Stimulated activated CD8-positive, alpha-beta memory T cell treated with anti-CD3 and anti-CD28 coated beads, Interleukin-4, amount 100 ng/mL, for 1 hour (primary cell): ENCODE measurements at places on chromosomes 1 and 21.

- no peak for DNase-seq
Observed at GRCh38 chr1:14791654-14792053, 193.2 kb downstream of the KAZN start.

- DNase-seq, result no peak
Observed at GRCh38 chr1:45008516-45008915, 2.6 kb downstream of the HECTD3 start.

GRCh38 chr1:175504875-175505555, 238.4 kb downstream of the TNR start:
- no peak for DNase-seq

DNA sequence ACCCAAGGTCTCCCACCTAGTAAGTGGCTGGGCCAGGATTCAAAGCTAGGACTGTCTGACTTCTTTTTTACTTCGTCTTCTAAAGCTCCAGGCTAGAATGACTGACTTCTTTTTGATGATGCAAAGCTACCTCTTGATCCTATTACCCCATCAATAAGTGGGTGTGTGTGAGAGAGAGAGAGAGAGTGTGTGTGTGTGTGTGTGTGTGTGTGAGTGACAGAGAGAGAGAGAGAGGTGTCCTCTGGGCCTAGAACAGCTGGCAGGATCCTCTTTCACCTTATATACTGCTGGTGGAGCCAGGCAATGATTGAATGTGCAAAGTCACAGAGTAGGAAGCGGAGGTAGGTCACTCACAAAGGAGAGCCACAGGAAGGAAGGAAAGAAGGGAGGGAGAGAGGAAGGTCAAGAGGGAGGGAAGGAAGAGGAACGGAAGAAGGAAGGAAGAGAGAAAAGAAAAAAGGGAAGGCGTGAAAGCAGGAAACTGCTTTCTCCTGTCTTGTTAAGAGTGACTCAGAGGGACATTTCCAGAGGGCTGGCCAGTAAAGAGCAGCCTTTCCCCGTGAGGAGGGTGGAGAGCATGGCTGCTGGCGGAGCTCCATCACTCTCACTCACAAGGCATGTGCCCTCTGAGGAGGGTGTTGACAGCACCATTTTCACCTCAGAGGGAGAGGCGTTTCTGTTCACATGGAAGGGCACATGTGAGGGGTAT, 68.9 kb downstream of the CDC7 start:
- DNase-seq, result no peak

DNA sequence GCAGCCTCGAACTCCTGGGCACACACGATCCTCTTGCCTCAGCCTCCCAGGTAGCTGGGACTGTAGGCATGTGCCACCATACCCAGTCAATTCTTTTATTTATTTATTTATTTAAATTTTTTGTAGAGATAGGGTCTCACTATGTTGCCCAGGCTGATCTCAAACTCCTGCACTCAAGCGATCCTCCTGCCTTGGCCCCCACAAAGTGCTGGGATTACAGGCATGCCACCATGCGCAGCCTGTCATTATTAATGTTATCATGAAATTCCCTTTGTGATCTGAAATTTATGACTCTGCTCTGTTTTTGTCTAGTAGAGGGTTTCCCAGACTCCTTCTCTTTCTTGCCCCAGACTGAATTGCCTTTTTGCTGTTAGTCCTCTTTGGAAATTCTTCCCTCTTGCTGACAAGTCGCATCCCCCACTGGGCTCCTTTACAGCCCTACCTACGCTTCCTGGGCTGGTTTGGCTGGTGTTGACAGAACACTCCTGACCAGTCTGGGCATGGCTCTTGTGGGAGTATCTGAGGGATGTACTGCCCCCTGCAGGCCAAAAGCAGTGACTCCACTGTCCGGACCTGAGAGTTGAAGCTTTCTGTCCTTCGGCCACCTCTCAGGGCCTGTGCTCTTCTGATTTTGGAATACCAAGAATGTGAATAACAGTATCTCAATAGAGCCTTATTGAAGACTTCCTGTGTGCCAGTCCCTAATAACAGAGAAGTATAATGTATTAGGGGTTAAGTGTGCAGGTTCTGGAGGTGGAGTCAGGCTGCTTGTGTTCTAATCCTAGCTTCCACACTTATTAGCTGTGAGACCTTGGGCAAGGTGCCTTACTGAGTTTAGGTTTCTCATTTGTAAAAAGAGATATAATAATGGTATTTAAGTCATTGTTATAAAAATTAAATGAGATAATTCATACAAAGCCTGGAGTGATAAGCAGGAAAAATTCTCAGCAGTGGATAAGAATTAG, 28.2 kb downstream of the TCEANC2 start:
- DNase-seq, result peak; percentile 15

DNA sequence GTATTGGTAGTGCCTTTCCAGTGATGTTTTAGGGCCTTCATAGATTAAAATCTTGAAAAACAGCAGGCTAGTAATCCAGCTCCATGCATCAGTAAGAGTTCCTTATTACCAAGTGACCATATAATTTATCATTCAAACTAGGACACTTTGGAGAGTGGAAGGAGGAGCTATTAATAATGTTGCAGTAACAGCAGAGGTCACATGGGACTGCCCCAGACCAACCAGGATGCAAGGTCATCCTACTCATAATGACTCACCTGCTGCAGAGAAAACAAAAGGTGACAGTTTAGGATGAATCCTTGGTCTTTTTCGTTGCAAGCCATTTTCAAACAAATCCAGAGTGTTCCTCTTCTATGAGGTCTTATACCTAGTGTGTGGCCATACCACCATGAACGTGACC, 187.4 kb downstream of the NUF2 start:
- DNase-seq, result no peak

- no peak for DNase-seq
Observed at GRCh38 chr1:31470794-31471315, 57.8 kb downstream of the SERINC2 start.

GRCh38 chr1:170927955-170928840, 7.1 kb upstream of the MROH9 start:
- no peak for DNase-seq

GRCh38 chr1:76156987-76157386, 82.4 kb downstream of the ST6GALNAC3 start:
- DNase-seq, result no peak

- no peak for DNase-seq
Observed at GRCh38 chr1:51756290-51756689, 122.2 kb downstream of the NRDC start.

GRCh38 chr1:107004421-107004820, 52.1 kb upstream of the PRMT6 start:
- no peak for DNase-seq

GRCh38 chr1:202282596-202283283, 59.0 kb downstream of the UBE2T start:
- no peak for DNase-seq

GRCh38 chr1:181023265-181024057, 791 bp upstream of the STX6 start:
- no peak for DNase-seq

DNA sequence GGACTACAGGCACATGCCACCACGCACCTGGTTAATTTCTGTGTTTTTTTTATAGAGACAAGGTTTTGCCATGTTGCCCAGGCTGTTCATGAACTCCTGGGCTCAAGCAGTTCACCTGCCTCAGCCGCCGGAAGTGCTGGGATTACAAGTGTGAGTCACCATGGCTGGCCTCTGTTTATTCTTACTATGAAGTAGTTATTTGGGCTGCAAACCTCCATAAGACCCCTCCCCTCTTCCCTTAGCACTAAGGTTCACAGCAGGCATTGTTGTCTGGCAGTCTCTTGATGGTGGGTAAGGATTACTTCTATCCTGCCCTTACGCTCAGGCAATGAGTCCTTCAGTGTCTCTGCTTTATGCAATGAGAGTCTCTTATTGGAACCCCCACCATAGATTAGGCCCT, 51.8 kb downstream of the ANGPTL1 start:
- DNase-seq, result no peak

DNA sequence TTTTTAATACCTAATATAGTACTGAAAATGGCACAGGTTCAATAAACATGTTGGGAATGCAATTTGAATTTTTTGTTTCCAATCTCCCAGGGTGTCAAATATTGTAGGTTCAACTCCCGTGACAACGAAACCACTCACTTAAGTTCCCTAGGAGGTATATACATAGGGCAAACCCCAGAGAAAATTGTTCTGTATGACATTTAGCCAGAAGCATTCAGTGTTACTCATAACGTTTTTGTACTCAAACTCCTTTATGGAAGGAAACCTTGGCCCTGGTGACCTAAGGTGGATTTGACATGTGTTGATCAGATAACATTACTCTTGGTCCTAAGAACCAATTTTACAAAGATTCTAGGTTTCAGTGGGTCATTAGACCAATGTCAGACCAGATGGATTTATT, 110.6 kb downstream of the USP25 start:
- DNase-seq, result no peak

- DNase-seq, result no peak
Observed at GRCh38 chr1:219782311-219782710, 146.0 kb downstream of the SLC30A10 start.

GRCh38 chr1:61481315-61481715, 243.6 kb downstream of the TM2D1 start:
- no peak for DNase-seq

DNA sequence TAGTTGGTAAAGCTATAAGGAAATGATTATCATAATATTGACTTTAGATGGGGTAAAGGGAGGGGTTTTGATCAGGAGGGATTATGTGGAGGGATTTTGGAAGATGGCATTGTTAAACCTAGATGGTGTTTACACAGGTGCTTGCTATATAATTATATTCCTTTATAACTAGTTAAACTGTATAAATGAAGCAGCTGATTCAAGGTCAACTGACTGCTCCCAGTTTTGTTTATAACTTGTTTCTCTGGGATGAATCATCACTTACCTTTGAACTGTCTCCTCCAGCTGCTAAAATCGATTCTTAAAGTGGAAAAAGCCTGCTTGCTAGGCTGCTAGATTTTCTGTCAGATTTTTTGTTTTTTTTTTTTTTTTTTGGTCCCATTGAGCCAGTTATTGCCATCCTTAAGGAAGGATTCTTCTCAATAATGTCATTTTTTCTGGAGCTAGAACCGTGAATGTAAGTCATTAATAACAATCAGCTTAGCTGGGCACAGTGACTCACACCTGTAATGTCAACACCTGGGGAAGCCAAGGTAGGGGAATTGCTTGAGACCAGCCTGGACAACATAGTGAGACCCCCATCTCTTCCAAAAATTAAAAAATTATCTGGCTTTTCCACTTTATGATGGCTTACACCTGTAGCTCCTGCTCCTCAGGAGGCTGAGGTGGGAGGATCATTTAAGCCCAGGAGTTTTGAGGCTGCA, 153.2 kb downstream of the PIK3R3 start:
- DNase-seq, result no peak

- peak; percentile 37 for DNase-seq
Observed at GRCh38 chr1:26529655-26530409, at the start of gene RPS6KA1. Gene RPS6KA1 (plus strand): TSS chr1:26529761. CDS start chr1:26529921, 160 bp downstream.

DNA sequence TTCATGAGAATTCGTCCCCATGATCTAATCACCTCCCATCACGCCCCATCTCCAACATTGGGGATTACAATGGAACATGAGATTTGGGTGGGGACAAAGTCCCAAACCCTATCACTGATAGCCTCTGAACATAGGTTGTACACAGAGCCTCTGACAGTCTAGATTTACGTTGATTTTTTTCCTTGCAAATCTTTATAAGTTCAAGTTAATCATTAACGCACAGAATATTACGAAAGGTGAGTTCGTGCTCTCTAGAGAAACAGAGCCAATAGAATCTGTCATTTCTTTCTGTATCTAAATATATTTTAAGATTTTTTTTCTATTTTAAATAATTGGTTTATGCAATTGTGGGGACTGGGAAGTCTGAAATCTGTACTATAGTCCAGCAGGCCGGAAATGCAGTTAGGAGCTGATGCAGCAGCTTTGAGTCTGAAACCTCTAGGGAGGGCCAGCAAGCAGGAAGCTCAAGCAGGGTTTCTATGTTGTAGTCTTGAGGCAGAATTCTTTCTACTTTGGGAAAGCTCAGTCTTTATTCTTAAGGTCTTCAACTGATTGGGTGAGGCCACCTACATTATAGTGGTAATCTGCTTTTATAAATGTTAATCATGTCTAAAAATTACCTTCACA, 61.0 kb downstream of the SELENOF start:
- DNase-seq, result no peak

DNA sequence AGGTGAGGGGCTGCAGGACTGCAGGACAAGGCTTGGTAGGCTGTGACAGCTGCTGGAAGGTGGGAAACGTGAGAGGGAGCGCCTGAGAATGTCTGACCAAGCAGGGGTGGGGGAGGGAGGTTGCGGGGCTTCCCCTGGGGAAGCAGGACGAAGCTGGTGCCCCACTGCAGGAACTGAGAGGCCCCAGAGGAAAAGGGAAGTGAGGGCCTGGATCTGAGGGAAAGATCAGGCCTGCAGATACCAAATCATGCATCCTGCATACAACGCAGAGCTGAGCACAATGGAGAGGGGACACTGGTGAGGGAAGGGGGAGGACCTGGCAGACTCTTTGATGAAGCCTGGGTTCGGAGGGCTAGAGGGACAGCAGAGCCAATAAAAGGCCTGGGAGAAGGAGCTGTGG, 65.7 kb upstream of the BACE2 start:
- no peak for DNase-seq

- DNase-seq, result no peak
Observed at GRCh38 chr1:164719676-164720439, 160.9 kb downstream of the PBX1 start.

- DNase-seq, result no peak
Observed at GRCh38 chr1:59202455-59202854, 94.4 kb upstream of the FGGY start.

- DNase-seq, result no peak
Observed at GRCh38 chr1:154840269-154841176, 29.6 kb downstream of the KCNN3 start.

GRCh38 chr1:85109475-85109874, 61.2 kb upstream of the MCOLN3 start:
- no peak for DNase-seq

- no peak for DNase-seq
Observed at GRCh38 chr21:23890652-23891051, 1716.6 kb downstream of the MRPL39 start.

GRCh38 chr1:209768354-209768774, 12.5 kb downstream of the TRAF3IP3 start:
- peak; percentile 68 for DNase-seq

DNA sequence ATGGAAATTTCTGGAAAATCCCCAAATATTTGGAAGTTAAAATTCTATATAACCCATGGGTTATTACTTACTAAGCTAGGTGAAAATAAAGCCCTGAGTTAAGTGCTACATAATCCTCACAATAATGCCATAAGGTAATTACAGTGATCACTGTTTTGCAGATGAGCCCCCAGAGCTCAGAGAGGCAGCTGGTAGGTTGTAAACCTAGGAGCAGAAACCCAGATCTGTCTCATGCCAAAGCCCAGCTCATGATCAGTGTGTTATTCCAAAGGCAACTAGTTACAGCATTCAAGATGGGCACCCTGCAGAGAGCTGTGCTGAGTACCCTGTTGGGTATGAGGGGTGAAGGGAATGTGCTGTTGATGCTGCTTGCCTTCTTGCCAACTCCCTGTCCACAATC, 10.8 kb upstream of the MYOG start:
- no peak for DNase-seq

GRCh38 chr1:35936838-35937237, 5.9 kb downstream of the AGO3 start:
- DNase-seq, result no peak

DNA sequence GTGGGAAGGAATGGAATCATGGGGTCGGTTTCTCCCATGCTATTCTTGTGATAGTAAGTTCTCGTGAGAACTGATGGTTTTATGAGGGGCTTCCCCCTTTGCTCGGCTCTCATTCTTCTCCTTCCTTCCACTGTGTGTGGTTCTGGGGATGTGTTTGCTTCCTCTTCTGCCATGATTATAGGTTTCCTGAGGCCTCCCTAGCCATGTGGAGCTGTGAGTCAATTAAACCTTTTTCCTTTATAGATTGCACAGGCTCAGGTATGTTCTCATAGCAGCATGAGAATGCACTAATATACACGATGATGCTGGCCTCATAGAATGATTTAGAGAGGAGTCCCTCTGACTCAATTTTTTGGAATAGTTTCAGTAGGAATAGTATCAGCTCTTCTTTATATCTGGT, 195.4 kb upstream of the IVNS1ABP start:
- no peak for DNase-seq
